ENCODE measurements at places on chromosomes 7 and 10.
A peak's percentile ranks its signal among the peaks of the same experiment; 100 is the strongest.

GRCh38 chr7:128666200-128666599 lies 5.9 kb upstream of the GARIN1A start:
- no peak for DNase-seq

DNA sequence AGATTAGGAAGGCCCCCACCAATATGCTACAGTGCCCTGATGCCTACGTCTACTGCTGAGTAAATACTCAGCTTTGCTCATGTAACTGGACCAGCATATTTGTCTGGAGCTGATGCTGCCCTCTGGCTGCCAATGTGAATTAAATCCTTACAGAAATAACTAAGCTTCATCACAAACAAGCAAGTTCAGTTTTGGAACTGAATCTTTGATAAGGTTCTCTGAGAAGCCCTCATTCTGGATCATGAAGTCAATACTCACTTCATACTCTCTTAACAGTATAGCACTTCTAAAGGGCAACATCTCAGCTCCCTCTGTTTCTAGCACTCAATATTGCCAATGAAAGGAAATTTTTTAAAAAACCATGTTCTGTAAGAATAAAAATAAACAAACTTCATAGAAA lies 246.7 kb downstream of the ETV1 start:
- peak; percentile 17 for DNase-seq

GRCh38 chr10:29966269-29966668 lies 93.1 kb downstream of the JCAD start:
- DNase-seq = no peak

- no peak for DNase-seq
Observed at GRCh38 chr10:69073026-69073425, 14.9 kb upstream of the SRGN start.

- no peak for DNase-seq
Observed at GRCh38 chr7:12401538-12402364, 1.9 kb downstream of the VWDE start.

- no peak for DNase-seq
Observed at GRCh38 chr7:104650991-104651640, 322.7 kb downstream of the LHFPL3 start.

DNA sequence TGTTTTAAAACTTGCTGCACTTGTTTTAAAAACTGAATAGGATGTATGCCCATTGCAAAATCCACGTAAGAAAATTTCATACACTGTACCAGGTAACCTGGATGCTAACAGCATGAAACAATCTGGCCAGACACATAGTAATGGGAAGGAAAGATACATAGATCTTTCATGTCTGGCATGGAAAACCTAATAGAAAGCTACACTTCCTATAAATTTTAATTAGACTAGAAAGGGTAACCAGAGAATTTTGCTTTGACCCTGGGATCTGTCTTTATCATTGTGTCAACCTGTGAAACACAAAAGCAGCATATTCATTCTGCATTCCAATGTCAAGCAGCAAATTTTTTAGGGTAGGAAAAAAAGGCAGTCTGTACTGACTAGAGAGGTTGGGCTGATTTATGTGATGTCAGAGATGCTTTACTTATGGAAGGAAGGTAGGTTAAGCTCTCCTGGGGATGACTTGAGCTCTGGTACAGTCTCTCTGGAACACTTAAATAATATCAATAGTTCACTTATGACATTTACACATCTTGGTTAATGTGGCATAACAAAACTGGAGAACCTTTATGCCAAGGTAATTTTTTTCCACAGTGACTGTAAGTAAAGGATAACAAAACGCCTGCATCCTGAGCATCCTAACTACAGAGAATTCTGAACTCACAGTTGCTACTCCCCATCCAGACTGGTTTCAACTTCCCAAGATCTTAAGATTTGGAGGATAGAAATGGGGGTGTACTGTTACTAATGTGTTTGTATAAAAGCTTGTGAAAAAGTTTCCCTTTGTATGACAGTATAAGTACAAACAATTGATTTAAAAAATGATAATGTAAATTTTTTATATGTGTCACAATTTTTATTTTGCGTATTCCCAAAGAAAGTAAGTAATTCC lies 44.7 kb downstream of the DOCK4 start:
- DNase-seq = no peak

- DNase-seq = peak; percentile 33
Observed at GRCh38 chr10:133475821-133476640, 22.3 kb downstream of the SCART1 start.

DNA sequence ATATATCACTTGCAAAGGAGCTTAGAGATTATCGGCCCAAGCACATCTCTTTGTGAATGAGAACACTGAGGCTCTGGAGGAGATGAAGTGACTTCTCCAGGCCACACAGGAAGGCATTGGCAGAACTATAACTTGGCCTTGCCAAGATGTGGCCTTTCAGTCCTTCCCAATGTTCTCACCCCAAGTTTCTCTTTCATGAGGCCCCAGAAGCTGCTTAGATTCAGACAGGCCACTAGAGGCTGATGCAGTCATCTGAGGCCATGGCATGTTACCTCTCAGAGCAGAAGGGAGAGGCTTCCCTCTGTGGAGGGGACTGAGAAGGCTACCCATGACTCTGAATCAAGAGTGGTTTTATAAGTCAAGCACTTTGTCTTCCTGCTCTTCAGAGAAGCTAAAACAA lies 1003.7 kb downstream of the LRMDA start:
- DNase-seq = no peak

- peak; percentile 87 for DNase-seq
Observed at GRCh38 chr7:44980393-44981034, 1.7 kb upstream of the MYO1G start.

DNA sequence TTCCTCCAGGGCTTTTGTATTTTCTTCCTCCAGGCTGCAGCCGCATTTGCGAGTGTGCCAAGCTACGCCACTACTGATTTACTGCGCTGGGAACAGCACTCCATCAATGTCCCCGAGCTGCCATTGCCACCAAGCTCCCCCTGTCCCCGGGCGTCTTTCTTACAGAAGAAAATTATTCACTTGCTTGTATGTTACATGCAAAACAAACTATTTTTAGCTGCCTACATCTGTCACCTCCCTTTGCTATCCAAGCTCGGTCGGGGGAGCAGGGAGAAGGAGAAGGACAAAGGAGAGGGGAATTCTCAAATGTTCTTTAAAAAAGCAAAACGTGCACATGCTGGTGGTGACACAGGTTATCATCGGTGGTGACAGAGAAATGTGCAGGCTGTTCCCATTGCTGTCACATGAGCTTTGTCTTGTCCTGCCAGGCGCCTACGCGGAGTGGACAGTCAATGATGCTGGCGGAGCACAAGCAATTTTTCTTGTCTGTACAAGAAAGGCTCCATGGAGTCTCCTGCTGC lies 93.1 kb downstream of the ADARB2 start:
- DNase-seq = no peak

DNA sequence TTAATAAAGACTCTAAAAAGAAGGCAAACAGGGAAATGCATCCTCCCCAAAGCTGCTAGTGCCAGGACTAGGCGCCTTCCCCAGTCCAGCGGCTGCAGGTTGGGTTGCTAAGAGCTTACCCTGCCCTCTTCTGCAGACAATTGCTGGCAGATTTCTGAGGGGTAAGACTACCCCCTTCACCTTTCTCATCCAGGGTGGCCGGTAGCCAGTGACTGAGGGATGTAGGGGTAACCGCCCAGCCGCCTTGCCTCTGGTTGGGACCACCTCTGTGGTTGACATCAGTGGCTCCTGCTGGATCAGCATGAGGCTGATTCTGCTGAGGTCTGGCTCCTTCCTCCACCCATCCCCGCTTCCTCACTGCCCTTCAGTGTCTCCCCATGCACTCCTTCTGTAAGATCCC lies 71.2 kb downstream of the ADCYAP1R1 start:
- no peak for DNase-seq

DNA sequence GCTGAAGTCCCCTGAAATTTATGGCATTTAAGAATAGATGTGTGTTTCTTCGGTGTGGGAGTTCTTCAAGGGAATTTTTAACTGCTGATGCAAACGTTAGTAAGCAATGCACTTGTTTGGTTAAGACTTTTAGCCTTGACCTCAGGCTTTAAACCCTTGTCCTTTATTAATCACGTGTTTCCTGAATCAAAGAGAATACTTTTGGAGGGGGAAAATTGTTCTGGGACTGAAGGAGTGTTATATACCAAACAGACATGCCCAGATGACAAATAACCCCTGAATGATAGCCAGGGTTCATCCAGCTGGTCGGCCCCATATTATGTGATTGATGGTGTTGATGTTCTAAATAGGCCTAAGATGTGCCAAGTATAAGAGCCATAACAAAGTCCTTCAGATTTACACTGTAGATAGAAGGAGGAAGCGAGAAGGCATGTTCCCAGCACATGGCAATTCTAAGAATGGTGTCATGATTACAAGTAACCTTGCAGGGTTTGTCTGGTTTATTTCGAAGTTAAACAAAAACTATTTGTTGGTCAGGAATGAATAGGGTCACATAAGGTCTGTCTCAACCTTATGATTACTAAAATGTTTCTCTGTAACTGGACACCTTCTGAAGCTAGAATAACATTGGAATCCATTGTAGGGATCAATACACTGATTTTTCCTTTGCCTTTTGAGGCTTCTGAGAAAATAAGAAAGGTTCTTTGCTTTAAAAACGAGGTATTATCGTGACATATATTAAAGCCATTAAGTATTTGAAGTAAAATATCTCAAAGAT lies 124.2 kb upstream of the SEM1 start:
- no peak for DNase-seq

GRCh38 chr7:50092579-50093491 lies at the start of gene ZPBP:
ZPBP (minus strand) TSS chr7:50093246; CDS start chr7:50093194, 52 bp downstream.
- DNase-seq = peak; percentile 79

DNA sequence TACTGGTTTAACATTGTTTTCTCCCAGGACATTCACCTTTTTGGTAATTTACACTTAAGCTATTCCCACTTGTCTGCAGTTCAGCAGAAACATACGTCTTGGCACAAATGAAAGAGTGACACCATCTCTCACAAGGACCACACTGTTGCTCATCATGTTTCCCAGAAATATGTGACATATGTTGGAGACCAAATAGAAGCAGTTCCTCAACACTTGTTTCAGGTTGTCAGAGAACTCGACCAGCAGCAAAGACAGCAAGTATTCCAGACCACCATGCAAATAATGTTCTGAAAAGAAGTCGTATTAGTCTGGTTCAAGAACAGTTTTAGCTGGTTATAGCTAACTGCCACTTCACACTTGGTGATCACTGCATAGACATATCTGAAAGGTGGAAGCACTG lies 81.3 kb upstream of the KLF6 start:
- DNase-seq = peak; percentile 27

- DNase-seq = no peak
Observed at GRCh38 chr7:29851487-29851886, 45.2 kb downstream of the WIPF3 start.

DNA sequence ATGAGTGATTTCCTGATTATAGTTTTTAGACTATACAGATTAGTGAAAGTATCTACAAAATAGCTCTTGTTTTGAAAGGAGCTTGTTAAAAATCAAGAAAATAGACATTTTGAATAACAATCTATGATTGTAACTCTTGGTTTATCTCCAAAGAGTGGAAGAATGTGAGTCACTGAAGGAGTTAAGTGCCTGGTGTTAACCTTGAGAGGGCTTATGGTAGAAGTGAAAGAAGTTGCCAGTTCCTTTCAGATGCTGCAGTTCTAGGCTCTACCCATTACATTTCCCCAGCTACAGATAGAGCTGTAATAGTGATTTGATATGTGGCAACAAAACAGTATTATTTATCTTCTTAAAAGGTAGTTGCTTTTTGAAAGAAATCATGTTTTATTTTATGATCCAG lies 12.7 kb downstream of the NRBF2 start:
- no peak for DNase-seq

GRCh38 chr7:87231258-87231657 lies 11.7 kb upstream of the TMEM243 start:
- DNase-seq = no peak

- DNase-seq = no peak
Observed at GRCh38 chr10:88150339-88150738, 286.9 kb downstream of the PTEN start.

- no peak for DNase-seq
Observed at GRCh38 chr10:103942866-103943265, 24.1 kb upstream of the SLK start.

- DNase-seq = peak; percentile 66
Observed at GRCh38 chr10:32055478-32056135, 618 bp downstream of the KIF5B start.

GRCh38 chr10:129136951-129137350 lies 330.1 kb upstream of the MGMT start:
- DNase-seq = no peak

DNA sequence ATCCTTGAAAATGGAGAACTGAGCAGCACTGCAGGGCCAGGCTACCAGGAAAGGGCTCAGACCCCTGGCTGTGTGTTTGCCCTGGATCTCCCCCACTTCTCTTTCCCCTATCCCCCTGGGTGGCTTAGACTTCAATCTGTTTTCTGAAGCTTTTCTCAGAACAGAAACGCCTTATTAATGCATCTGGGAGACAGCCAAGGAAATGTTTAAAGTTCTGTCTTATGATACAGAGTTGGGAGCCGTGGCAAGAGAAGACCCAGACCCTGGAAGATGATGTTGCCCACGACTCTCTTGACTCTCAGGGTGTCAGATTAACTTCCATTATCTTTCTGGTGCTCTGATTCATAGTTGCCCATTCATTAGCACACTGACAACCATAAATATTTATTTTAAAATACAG lies 107.1 kb downstream of the EBLN1 start:
- no peak for DNase-seq

GRCh38 chr10:117646718-117647117 lies 104.2 kb downstream of the EMX2 start:
- no peak for DNase-seq

DNA sequence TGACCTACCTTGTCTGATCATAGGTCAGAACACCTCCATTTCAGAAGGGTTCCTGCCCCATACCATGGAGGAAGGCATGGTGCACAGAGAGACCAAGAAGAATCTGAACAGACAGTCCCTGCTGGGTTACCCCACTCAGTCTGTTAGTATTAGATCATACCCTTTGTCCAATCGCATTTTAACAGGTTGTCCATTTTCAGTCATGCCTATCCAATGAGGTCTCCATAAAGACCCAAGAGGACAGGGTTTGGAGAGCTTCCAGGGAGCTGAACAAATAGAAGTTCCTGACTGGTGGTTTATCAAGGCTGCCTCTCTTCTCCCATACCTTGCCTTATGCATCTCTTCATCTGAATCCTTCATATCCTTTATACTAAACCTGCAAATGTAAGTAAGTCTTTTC lies 21.2 kb upstream of the SLC16A12 start:
- no peak for DNase-seq

- no peak for DNase-seq
Observed at GRCh38 chr10:63423494-63423893, 42.3 kb downstream of the JMJD1C start.

- DNase-seq = no peak
Observed at GRCh38 chr10:62582101-62582705, 208.0 kb downstream of the ZNF365 start.

GRCh38 chr10:46215426-46215825 lies 71.4 kb upstream of the ANTXRL start:
- DNase-seq = no peak

DNA sequence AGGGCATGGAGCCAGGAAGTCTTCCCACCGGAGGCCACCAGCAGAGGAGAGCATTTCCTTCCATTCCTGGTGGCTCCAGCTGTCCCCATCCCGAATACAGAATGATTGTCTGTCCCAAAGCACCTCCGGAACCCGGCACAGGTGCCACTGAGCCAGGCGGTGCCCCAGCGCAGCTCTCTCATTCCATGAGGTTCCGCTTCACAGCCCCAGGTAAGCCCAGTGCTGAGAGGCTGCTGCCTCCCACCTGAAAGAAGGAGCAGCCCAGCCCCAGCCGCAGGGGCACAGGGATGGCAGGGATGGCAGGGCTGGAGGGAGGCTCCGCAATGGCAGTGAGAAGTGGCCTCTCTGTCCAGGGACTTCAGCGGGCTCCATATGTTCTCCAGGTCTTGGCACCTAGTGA lies 162.1 kb upstream of the TCERG1L start:
- DNase-seq = no peak

GRCh38 chr7:113813471-113813870 lies 105.3 kb downstream of the PPP1R3A start:
- no peak for DNase-seq
